ENCODE measurements at places on chromosomes 7 and 10.

- DNase-seq = no peak
Observed at GRCh38 chr7:130275826-130276297, 9.2 kb downstream of the CPA2 start.

- DNase-seq = no peak
Observed at GRCh38 chr7:115825456-115826115, 205.0 kb downstream of the TFEC start.

- DNase-seq = no peak
Observed at GRCh38 chr7:29748286-29749099, 57.8 kb upstream of the WIPF3 start.

DNA sequence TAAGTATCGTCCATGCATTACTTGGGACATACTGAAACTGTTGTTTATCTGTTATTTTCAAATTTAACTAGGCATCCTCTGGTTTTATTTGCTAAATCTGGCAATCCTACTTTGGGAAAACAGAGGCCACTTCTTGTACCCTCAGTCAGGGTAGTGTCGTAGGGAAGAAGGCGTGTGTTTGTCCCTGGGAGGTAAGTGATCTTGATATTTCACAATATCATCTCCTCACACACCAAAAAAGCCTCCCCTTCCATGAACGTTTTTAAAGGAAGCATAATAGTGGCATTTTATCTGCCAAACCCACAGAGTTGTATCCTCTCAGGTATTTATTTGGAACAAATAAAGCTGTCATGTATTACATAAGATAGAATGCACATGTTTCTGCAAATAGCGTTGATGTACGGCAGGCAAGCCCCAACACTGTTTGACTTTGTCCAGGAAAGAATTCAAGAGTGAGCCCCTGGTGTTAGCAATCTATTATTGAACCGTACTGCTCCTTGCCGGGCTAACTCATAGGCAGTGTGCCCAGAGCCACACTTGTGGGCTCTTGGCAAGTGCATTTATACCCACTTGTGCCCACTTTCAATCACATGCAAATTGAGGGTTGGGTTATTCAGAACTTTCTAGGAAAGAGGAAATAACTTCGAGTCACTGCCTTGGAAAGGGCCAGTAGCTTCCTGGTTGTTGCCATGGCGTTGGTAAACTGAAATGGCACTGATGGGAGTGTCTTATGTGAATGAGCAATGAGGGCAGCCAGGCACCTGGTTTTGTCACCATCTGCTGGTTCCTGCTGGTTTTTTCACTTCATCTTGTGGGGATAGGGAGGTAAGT lies 266.0 kb downstream of the USP6NL start:
- no peak for DNase-seq

DNA sequence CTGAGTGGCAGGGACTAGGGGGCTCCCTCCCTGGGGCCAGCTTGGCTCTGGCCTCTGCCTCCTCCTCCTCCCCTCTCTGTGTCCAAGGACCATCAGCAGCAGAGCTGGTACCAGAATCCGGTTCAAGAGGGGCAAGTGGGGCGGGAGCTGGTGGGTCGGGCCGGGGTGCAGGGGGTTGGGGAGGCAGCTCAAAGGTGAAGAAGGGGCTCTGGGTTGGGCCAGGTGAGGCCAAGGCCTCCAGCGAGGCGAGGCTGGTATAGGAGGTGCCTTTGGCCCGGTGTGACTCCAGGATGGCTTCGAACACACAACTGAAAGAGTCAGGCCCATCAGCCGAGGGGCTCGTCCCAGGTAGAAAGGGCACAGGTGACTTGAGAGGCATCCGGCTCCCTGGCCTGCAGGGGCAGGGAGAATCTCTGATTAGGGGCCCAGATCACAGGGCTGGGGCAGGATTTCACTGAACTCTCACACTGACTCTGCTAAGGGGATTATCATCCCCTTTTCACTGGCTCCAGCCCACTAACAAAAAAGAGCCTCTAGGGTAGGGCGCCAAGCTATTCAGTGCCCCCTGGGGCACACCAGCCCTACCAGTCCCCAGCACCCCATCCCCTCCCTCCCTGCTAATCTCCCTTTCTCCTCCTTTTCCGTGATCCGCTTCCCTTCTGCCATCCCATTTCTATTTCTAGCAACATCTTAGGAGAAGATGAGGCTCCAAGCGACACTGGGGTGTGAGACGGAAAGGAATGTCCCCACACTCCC lies 4.6 kb downstream of the PSD start:
- no peak for DNase-seq

- no peak for DNase-seq
Observed at GRCh38 chr7:94579470-94579869, 69.9 kb downstream of the CASD1 start.

- DNase-seq = no peak
Observed at GRCh38 chr10:92291921-92292845, 1.2 kb downstream of the MARCHF5 start.

DNA sequence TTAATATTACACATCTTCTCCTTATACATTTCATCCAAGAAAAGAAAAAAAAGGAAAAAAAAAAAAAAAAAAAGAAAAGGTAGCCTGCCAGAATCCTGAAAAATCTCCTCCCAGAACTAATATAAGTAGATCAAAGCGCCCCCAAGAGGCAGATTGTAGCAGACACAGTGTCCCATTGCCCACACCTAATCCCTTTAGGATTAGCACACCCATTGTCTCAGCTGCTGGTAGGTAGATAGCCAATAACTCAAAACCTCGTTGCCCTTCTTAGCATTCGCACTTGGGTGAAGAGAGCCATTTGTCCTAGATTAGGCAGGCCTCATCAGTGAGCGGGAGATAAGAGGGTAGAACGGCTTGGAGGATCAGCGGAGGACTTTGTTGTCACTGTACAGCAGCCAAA lies 100.2 kb upstream of the SORCS1 start:
- no peak for DNase-seq

DNA sequence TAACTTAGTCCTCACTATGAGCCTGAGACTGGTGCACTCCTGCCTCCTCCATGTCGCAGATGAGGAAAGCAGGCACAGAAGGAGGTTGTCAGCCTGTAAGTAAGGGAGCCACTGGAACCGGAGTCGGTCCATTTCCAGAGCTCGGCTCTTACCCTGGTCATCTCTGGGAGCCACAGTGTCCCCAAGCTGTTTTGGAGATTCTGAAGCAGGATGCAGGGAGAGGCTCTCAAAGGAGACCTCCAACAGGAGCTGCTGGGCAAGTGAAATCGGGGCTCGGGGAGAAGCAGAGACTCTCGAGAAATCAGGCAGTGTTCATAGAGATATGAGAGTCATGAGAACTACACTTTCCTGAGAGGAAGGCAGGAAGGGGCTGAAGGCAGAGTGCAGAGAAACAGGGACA lies 39.0 kb downstream of the VSTM4 start:
- no peak for DNase-seq

DNA sequence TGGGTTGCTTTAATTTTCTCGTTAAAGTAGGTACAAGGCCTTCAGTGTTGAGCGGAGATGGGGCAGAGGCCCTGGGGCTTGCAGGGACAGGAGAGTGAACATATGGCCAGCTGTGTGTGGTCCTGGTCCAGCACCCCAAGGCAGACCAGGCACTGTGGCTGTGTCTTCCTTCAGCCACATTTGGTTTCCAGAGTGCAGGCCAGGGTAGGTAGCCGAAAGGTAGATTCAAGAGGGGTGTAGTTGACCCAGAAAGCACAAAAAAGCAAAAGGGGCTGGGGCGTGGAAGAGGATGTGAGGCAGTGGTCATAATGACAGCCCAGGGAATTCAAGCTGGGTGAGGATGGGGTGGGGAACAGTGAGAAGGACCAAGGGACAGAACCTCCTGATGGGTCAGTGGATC lies 21.3 kb upstream of the CHST15 start:
- no peak for DNase-seq

- no peak for DNase-seq
Observed at GRCh38 chr10:61992059-61992460, 90.6 kb downstream of the ARID5B start.

GRCh38 chr10:48470893-48471805 lies 133.7 kb downstream of the ARHGAP22 start:
- DNase-seq = no peak

- no peak for DNase-seq
Observed at GRCh38 chr10:133359554-133359971, 1.7 kb upstream of the FUOM start.
